ENCODE measurements at places on chromosomes 1 and 21.
A peak's percentile ranks its signal among the peaks of the same experiment; 100 is the strongest.

- DNase-seq, result no peak
Observed at GRCh38 chr1:17007121-17007520, 4.6 kb downstream of the ATP13A2 start.

DNA sequence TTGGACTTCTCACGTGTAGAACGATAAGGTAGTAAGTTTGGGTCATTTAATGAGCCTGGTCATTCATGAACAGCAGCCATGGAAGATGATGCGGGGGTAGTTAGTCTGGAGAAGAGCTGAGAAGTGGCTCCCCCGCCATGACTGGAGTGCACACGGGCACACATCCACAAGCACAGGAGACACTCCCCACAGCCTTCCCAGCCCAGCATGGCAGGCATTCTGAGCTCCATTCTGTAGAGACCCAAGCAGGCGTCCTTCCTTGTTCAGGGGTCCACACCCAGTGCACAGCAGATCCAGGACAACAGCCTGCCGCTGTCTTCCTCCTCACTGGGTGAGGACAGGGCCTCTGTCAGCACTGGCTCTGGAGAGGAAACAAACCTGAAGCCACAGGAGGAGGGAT, 57.0 kb downstream of the SCCPDH start:
- no peak for DNase-seq

GRCh38 chr1:87600854-87601253, 272.2 kb downstream of the LMO4 start:
- no peak for DNase-seq

GRCh38 chr1:88877382-88877825, 14.0 kb downstream of the GTF2B start:
- no peak for DNase-seq

DNA sequence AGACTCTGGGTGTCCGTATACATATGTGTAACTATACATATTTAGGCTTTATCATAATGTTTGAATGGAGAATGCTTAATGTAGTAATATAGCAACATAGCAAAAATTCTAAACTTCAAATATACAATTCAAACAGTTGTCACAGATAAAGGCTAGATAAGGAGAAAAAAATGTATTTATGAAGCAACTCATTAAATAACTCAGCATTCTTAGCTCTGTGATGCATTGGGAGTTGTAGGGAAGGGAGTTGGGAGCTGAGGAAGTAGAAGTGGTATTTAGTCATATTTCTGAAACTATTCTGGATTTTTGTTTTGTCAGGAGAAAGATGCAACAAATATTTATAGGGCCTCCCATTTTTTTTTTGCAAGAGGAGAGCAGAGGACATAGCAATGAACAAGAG, 197.8 kb downstream of the PBX1 start:
- DNase-seq, result no peak

DNA sequence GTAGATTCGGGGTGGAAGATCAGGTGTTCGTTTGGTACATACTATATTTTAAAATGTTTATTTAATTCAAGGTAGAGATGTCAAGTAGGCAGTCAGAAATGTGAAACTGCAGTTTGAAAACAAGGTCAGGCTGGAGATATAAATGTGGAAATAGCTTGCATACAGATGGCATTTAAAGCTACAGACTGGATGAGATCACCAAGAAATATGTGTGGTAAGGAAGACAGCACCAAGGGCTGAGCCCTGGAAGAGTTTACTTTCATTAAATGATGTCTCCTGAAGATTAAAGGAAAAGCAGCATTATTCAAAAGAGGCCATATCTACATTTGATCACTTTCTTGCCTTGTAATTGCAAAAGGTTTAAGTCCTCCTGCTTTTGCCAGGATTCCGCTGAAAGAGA, 271.3 kb downstream of the PTBP2 start:
- no peak for DNase-seq

DNA sequence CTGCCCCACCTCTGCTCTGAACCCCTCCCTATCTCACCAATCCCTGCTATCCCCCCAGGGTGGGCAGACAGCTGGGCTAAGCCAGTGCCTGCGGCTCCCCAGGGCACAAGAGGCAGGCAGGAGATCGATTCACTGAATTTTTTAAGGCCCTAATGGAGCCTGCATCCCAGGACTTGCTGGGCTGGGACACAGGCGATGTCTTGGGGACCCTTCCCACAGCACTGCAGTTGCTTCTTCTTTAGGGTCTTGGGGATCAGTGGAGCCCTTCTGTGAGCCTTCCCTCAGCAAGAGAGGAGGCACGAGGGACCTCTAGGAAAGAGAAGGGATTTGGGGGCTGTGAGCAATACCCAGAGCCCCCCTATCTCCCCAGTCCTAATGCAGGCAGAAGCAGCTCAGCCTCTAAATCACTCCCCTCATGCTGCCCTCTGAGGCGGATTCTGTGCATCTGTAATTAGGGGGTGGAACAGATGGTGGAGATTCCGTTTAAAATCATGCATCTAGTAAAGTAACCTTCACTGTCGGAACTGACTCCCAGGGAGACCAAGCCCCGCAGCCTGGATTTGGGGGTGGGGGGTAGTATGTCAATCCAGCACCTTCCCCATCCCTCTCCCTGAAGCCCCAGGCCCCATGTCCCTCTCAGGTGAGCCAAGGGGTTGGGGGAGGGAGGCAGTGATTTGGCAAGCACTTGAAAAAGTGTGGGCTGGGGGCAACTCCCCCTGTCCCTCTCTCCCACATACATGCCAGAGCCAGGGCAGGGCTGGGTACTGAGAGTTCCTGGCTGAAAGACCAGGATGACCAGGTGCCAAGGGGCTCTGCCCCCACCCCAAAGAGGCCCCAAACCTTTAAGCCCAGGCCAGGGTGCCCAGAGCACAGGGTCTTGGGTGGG, 10.0 kb downstream of the AHDC1 start:
- DNase-seq, result no peak

GRCh38 chr1:6485168-6486101, 6.0 kb downstream of the PLEKHG5 start:
- no peak for DNase-seq

DNA sequence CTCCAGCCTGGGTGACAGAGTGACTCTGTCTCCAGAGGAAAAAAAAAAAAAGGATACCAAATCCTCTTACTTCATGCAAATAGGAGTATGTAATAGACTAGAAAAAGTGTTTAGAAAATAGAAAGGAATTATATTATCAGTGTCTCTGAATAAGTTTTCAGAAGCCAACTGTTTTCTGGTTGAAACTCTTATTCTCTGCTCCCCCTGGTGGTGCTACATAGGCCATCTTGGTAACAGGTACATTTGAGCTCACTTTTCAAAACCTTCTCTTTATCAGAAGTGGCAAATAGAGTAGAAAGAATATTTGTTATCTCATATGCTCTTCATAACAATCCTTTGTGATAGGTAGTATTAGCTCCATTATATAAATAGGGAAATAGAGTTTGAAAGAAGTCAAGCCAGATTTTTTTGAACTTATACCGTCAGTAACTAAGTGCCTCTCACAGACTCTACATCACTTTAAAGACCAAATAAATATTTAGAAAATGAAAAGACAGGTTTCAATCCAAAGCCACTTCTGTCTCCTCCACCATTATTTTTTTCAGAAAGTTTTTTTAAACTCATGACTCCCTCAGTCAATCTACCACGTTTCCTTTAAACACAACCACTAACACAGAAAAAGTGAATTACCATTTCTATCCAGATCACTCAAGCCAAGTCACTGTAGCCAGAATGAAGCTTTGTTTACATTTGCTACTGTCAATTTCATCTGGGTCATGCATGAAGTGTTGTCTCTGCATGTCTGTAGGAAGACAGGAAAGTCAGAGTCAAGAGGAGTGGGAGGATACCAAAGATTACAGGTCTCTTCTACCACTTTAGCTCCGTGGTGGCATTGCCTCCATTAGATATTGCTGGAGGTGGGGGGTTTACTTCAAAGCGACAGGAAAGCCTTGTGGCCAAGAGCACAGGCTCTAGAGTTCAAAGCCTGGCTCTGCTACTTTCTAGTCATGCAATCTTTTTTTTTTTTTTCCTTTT, 45.6 kb downstream of the IL23R start:
- peak; percentile 48 for DNase-seq

DNA sequence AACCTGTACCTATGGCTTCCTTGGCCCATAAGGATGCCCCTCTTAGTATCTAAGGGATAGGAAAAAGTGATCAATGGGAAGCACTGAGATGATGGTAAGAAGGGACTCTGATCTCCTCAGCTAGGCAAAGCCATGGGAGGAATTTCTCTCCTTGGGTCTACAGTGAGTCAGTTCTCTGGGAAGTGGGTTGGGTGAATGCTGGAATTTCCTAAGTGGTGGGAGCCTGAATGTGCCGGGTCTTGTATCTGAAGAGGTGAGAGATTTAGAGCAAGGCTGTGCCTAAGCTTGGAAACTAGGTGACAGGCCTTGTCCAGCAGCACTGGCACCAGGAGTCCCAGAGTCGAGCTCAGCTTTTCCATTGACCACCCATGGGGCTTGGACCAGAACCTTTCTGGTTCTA, 96.3 kb upstream of the SLC2A1 start:
- DNase-seq, result no peak

DNA sequence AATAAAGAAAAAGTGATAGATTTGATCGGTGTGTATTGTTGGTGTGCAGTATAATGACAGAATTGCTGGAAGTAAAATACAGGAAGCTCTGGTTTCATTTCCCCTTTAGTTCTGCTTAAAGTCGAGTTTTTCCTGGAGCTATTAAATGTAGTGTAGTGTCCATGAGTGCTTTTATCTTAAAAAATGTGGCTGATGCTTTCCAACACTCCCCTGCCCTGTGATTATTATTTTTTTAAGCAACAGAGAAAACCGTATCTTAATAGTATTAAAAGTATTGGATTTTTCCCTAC, 1.1 kb downstream of the LGALS8 start:
- DNase-seq, result no peak

DNA sequence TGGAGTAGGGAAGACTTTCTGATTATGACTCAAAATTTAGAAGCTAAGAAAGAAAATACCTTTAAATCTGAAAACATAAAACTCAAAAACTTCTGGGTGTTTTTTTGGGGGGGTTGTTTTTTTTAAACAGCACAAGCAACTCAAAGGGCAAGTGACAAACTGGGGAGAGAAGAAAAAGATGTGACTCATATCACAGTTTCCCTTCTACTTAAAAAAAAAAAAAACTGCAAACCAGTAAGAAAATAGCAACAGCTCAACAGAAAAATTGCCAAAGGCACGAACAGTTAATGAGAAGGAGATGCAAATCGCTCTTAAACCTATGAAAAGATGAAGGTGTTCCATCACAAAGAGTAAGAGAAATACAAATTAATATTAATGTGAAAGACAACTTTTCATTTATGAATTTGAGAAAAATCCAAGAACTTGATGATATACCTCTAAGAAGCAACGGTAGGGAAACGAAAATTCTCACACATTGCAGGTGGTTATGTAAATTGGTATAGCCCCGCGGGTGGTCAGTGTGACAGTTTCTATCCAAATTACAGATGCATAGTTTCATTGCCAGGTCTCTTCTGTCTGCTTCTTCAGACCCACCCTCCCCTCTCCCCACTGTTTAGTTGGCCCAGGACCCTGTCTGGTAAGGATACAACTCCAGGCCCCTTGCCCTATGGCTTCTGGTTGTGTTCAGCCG, 9.0 kb downstream of the IFNAR2 start:
- no peak for DNase-seq

DNA sequence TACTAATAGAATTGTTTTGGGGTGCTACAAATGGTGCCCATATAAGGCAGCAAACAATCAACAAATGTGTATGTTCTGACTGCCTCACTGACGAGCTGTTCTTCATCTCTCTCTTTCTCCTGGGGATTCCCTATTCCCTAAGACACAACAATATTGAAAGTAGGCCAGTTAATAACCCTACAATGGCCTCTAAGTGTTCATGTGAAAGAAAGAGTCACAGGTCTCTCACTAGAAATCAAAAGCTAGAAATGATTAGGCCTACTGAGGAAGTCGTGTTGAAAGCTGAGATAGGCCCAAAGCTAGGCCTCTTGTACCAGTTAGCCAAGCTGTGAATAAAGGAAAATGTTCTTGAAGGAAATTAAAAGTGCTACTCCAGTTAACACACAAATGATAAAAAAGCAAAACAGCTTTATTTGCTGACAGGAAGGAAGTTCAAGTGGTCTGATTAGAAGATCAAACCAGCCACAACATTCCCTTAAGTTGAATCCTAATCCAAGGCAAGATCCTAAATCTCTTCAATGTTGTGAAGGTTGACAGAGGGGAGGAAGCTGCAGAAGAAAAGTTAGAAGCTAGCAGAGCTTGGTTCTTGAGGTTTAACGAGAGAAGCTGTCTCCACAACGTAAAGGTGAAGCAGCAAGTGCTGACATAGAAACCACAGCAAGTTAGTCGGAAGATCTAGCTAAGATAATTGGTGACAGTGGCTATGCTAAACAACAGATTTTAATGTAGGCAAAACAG, 26.3 kb downstream of the ATP2B4 start:
- peak; percentile 28 for DNase-seq

GRCh38 chr1:206717674-206717989, 32.9 kb downstream of the MAPKAPK2 start:
- DNase-seq, result no peak

- DNase-seq, result no peak
Observed at GRCh38 chr1:175792136-175792535, 48.7 kb upstream of the TNR start.

- DNase-seq, result no peak
Observed at GRCh38 chr21:18524097-18524880, 120.7 kb upstream of the TMPRSS15 start.

DNA sequence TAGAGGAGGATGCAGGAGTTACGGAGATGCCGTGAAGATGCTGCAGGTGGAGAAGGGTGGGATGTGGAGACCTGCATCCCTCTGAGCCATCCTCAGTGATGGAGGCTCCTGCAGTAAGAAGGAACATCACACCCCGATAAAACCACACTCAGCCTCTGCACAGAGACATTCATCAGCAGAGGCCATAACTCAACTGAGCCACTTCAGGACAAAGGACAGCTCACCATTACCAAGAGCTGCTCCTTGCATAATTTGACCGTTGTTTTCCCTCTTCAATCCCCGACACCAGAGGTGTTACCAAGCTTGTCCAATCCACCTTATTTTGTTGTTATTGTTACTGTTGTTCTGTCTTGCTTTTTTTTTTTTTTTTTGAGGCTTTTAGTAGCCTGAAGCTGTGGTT, 543.9 kb downstream of the AJAP1 start:
- DNase-seq, result no peak

DNA sequence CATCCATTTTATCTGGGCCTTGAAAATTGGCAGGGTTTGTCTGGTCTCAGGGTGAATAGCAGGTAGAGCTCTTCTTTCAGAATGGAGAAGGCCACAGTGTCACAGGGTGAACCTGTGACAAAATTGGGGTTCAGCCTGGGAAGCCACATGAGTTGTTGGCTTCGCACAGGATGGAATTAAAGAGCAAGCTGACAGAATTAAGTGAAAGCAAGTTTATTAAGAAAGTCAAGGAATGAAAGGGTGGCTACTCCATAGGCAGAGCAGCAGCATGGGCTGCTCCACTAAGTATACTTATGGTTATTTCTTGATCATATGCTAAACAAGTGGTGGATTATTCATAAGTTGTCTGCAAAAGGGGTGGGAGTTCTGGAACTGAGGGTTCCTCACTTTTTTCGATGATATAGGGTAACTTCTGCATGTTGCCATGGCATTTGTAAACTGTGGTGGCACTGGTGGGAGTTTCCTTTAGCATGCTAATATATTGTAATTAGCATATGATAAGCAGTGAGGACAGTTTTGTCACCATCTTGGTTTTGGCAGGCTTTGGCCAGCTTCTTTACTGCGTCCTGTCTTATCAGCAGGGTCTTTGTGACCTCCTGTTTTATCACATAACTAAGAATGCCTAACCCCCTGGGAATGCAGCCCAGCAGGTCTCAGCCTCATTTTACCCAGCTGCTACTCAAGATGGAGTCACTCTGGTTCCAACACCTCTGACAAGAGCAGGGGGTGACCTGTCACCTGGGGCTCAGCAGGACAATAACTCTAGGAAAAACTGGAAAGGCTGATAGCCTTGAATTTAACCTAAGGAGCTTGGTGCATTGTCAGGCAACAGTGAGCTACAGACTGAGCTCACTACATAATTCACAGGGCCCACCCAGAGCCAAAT, 5.1 kb downstream of the IFNAR2 start:
- DNase-seq, result peak; percentile 30

GRCh38 chr21:43825936-43826622, 36.7 kb downstream of the RRP1 start:
- no peak for DNase-seq

Data from CD8-positive, alpha-beta T cell (primary cell).